ENCODE measurements at places on chromosomes 12 and 14.

- H3K36me3 ChIP-seq, result peaks cover 3% of the 10 kb centered on the region
- H3K27me3 ChIP-seq, result no peaks in the 10 kb centered on the region
- no peak overlapping the region for H3K4me3 ChIP-seq
- H3K4me1 ChIP-seq, result no peaks in the 10 kb centered on the region
- DNase-seq, result no peak
Measured at GRCh38 chr14:95125915-95126314, 31.4 kb downstream of the DICER1 start.

DNA sequence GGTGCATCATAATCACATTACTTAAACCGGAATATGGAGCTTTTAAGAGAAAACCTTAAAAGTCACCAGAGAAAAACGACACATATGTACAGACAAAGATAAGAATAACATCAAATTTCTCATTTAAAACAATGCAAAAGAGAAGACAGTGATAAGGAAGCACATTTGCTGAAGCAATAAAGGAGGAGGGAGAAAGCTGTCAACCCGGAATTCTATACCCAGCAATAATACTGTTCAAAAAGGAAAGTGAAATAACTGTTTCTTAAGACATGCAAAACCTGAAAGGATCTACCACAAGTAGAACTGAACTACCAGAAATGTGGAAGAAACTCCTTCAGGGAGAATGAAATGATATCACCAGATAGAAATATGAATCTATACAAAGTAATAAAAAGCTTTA, 15.4 kb downstream of the SLC6A13 start:
- no peaks in the 10 kb centered on the region for H3K4me1 ChIP-seq
- DNase-seq, result no peak
- no peaks in the 10 kb centered on the region for H3K36me3 ChIP-seq
- H3K27ac ChIP-seq, result no peak overlapping the region
- H3K4me3 ChIP-seq, result no peak overlapping the region
- no peaks in the 10 kb centered on the region for H3K27me3 ChIP-seq

DNA sequence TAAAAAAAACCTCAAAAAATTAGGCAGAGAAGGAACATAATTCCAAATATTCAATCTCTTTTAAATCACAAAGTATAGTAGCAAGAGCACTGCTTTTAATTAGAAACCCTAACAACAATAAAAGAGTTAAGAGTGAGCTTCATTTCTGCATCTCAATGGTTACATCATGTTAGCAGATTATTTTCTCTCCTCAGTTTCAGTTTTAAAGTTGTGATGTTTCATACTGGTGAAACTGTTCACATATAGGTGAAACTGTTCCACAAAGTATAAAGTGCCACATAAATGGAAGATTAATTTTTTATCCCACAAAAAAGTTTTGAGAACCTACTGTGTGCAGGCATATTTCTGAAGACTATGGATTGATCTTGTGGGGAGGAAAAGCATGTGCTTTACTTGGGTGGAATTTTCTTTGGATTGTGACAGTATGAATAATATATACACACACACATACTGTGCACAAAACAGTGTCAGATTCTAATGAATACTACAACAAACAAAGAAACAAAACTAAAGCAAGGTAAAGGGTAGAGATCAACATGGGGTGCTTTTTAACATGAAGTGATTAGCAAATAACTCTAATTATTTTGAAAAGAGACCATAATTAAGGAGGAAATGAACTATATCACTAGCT, 17.1 kb downstream of the LUM start:
- H3K4me3 ChIP-seq, result no peak overlapping the region
- no peak for DNase-seq
- H3K27ac ChIP-seq, result no peak overlapping the region

DNA sequence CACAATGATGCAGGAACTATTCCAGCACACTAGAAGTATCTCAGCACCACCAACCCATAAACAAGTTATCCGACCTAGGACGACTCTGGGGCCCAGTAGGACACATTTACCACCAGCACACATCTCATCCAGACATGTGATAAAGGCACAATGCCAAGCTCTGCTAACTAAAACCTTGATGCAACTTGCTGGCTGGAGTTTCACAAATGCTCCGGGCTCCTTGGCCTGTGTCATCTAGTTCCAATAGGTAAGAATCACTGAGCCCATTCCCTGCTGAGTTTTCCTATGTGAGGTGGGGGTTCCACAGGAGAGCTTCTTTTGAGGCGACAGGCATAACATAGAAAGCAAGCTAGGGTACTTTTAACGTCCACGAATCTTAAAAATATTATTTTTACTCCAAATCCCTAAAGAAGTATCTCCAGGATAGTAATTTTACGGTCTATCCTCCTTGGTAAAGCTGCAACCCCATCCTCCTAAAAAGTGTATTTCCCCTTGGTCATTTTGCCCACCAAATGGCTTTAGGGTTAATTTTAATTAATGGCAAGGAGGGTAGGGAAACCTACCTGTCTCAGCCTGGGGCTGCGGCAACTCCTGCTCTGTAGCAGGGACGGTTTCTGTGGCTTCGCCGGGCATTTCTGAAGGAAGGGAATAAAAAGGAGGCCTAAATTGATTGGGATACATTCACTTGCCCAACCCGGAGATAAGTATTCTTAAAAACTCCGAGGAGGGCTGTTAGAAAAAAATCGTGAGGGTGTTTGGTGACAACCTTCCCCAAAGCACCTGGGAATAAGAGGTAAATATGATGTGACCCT, 1.0 kb downstream of the NACA start:
- no peak for DNase-seq
- H3K4me3 ChIP-seq, result peak overlapping the region; percentile 82
- H3K4me1 ChIP-seq, result peaks cover 7% of the 10 kb centered on the region

DNA sequence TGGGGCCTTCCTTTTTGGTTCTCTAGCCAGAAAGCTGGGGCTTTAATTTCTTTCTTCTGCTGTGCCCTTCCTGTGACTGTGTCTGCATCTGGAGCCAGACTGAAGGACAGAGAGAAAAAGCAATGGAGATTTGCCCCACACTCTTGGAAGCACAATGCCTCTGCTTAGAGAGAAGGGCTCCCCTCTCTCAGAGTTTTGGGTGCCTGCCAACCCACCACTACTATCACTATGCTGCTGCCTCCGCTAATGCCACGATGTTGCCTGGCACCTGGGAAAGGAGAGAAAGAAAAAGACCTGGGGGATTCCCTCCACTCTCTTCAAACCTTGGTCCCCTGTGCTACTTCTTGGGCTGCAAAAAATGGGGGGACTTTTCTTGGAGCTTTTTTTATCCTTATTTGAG, 52.6 kb downstream of the TMEM260 start:
- H3K4me1 ChIP-seq, result no peaks in the 10 kb centered on the region
- no peaks in the 10 kb centered on the region for H3K27me3 ChIP-seq
- H3K36me3 ChIP-seq, result peaks cover 10% of the 10 kb centered on the region
- DNase-seq, result no peak

GRCh38 chr14:48748151-48748675, 838.0 kb downstream of the RPS29 start:
- DNase-seq, result no peak
- no peak overlapping the region for H3K27ac ChIP-seq
- H3K36me3 ChIP-seq, result no peaks in the 10 kb centered on the region
- no peaks in the 10 kb centered on the region for H3K27me3 ChIP-seq
- no peaks in the 10 kb centered on the region for H3K4me1 ChIP-seq

- DNase-seq, result no peak
- no peak overlapping the region for H3K27ac ChIP-seq
- no peak overlapping the region for H3K4me3 ChIP-seq
- peaks cover 2% of the 10 kb centered on the region for H3K4me1 ChIP-seq
- H3K27me3 ChIP-seq, result no peaks in the 10 kb centered on the region
Measured at GRCh38 chr12:50403001-50403440, 2.3 kb downstream of the LARP4 start.

DNA sequence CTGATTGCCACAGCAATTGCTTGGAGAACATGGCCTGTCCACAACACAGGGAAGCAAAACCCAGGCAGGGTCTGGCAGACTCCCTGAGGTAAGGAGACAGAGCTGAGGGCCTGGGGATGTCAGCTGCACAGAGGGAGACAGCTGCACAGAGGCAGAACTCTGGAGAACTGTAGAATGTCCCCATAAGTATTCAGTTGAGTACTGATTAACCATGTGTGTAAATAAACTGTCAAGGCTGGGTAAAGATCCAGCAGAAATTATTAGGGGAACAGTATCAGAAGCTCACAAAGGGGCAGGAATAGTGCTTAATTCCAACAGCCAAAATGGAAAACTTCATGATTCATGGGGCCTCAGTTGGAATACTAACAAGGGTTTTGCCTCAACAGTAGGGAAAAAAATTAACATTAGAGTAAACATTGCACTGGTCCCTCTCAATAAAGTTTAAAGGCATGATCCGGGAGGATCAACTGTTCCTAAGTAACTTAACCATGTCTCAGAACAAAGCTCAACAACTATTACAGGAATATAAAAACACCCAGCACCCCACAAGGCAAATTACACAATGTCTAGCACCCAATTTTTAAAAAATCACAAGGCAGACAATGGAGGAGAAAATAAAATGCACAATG, 201.3 kb upstream of the RASSF8 start:
- no peak for DNase-seq
- no peak overlapping the region for H3K27ac ChIP-seq
- no peaks in the 10 kb centered on the region for H3K27me3 ChIP-seq
- H3K4me1 ChIP-seq, result no peaks in the 10 kb centered on the region

DNA sequence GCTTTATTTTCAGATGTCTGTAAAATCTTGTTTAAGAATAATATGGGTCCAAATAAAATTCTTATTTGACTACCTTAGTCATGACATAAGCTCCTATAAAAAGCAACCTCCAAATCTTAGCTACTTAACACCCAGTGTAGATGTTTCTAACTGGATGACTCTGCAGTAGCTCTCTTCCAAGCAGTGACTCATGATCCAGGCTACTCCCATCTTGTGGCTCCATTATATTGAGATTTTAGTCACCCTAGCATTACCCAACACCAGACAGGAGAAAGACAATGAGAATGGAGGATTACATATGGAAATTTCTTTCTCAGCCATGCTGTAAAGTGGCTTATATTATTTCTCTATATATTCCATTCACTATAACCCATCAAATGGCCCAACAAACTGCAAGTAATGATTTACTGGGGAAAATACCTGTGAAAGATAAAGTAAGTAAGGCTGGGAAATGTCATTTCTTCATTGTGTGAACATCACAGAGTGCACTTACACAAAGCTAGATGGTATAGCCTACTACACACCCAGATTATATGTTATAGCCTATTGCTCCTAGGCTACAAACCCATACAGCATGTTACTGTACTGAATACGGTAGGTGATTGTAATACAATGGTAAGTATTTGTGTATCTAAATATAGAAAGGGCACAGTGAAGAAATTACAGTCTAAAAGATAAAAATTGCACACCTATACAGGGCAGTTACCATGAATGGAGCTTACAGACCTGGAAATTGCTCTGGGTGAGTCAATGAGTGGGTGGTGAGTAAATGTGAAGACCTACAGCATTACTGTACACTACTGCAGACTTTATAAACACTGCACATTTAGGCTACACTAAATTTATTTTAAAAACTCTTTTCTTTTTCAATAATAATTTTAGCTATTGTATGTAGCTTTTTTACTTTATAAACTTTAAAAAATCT, 163.2 kb downstream of the DYRK2 start:
- no peaks in the 10 kb centered on the region for H3K36me3 ChIP-seq
- no peak overlapping the region for H3K4me3 ChIP-seq
- no peaks in the 10 kb centered on the region for H3K4me1 ChIP-seq
- H3K27ac ChIP-seq, result no peak overlapping the region

DNA sequence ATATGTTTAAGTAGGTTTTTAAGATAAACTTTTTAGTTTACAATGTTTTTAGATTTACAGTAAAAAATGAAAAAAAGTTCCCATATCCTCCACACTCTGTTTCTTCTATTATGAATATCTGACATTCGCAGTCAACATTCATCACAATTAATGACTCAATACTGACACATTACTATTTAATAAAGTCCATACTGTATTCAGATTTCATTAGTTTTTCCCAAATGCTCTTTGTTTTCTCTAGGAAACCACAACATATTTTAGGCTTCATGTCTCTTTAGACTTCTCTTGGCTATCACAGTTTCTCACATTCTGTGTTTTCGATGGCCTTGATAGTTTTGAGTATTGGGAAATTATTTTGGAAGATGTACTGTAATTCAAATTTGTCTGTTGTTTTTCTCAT, 399.8 kb downstream of the SLC6A15 start:
- no peak overlapping the region for H3K27ac ChIP-seq
- no peak for DNase-seq
- no peaks in the 10 kb centered on the region for H3K4me1 ChIP-seq
- H3K27me3 ChIP-seq, result no peaks in the 10 kb centered on the region
- no peak overlapping the region for H3K4me3 ChIP-seq
- H3K36me3 ChIP-seq, result no peaks in the 10 kb centered on the region

Data from aorta (tissue), 5 donors.